Right cardiac atrium (tissue), 5 donors: ENCODE measurements at places on chromosomes 7 and 10. TPM values are rescaled to one million over a fixed set of nuclear protein-coding genes. Genes with fewer than 3 reads are reported as not detected.

Gene PDE1C
- polyA plus RNA-seq: 23.2 TPM

DNA sequence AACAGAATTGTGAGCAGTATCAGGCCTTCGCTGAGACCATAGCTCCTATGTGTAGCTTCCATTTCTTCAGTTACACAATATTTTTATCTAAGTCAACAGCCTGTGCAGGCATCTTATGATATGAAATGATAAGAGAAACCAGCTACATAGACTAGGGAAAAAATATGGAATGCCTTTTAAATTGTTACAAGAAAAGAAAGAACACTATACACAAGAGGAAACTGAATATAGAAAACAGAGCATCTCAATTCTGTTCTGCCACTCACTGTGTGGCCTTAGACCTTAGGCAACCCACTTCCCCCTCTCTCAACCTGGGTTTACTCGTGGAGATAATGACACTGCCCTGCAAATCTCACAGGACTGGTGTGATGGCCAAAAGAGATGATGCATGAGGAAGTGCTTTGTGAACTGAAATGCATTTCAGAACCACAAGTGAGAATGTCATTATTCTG, 132.9 kb downstream of the LRRN3 start:
- DNase-seq: no peak

DNA sequence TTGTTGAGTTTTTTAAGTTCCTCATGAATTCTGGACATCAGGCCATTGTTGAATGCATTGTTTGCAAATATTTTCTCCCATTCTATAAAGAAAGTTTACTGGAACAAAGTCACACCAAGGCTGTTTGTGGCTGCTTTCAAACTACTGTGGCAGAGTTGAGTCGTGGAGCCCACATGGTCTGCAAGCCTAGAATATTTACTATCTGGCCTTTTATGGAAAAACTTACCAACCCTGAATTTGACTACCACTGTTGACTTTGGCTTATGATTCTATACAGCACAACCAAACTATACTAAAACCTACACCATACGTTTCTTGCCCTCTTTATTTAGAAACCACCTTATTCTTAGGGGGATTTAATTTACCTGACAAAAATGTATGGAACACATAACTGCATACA, 239.1 kb downstream of the KCNMA1 start:
- DNase-seq: no peak

GRCh38 chr7:132393789-132394261, 182.4 kb downstream of the PLXNA4 start:
- peak; percentile 82 for DNase-seq

DNA sequence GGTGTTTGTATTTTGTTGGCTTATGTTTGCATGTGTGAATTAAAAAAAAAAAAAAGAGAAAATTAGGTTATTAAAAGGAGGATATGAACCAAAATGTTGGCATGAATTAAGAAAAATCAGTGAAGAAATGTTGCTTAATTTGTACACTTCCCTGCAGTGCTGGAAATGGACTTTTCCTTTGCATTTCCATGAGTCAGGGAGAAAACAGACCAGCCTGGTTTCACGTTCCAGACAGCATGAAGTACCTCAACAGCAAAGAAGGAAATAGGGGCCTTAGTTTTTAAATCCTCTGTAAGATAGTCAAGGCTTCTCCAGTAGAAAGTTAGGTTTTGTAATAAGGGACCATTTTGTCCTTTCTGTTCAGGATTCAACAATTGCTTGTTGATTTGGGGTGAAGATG, 159.7 kb downstream of the CELF2 start:
- DNase-seq: no peak
